ENCODE measurements at places on chromosomes 12 and 14.
A peak's percentile ranks its signal among the peaks of the same experiment; 100 is the strongest.

DNA sequence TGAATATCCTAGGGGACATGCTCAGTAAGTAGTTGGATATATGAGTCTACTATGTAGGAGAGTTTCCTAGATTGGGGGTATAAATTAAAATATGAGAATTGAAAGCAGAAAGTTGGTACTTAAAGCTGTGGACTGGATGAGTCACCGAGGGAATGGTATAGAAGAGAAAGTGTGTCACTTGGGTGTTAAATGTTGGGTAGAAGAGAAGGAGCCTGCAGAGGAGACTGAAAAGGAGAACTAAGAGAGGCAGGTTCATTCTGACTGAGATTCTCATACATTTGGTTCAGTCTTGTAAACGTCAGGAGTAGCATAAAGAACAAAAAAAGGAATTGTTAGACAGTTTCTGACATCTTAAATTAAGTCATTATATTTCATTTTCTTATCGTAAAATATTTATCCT, 19.9 kb downstream of the LRRC9 start:
- no peak for DNase-seq

- no peak for DNase-seq
Observed at GRCh38 chr12:124744659-124745464, 118.8 kb downstream of the SCARB1 start.

- no peak for DNase-seq
Observed at GRCh38 chr12:45257185-45257930, 41.5 kb downstream of the ANO6 start.

DNA sequence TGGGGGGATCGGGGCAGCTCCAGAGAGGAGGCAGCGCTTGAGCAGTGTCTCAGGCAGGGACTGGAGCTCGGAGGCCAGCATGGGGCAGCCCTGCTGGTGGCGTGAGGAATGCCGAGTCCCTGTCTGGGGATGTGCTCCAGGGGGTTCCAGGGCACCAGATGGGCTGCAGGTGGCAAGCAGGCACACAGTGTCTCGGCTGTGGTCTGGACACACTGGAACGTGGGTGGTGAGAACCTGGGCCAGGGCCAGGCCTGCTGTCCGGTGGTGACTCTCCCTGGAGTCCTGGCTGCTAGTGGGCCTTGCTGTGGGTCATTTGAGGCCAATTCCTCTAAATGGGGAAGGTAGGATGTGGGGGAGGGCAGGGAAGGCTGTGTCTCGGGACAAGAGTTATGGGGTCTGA, 199.4 kb upstream of the RTL1 start:
- no peak for DNase-seq

DNA sequence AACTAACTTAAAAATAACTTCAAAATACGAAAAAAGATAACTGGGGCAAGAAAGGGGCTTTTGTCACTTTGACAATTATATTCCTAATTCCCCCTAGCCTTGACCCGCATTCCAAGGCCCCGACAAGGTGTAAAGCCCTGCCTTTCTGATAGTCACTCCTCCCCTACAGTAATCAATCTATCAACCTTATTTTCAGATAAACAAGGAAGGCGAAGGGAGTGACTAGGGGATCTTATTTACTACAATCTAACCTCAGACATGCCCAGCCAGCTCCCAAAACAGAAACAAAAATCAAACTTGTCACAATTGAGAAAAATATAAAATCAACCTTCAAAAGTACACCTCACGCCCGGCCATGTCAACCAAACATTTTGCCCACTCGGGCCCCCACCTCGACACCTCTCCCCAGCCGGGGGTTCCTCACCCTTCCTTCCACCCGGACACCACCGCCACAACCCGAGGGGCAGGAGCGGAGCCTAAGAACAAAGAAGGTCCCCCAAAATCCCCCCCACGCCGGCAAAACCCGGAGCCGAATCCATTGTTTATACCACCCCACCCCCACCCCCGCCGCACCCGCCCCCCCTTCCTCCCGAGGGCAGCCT, 562 bp downstream of the ZFYVE1 start:
- DNase-seq, result no peak

GRCh38 chr14:55329999-55330710, 58.9 kb downstream of the FBXO34 start:
- DNase-seq, result peak; percentile 72

GRCh38 chr14:103456167-103456835, 66.3 kb downstream of the CKB start:
- no peak for DNase-seq

DNA sequence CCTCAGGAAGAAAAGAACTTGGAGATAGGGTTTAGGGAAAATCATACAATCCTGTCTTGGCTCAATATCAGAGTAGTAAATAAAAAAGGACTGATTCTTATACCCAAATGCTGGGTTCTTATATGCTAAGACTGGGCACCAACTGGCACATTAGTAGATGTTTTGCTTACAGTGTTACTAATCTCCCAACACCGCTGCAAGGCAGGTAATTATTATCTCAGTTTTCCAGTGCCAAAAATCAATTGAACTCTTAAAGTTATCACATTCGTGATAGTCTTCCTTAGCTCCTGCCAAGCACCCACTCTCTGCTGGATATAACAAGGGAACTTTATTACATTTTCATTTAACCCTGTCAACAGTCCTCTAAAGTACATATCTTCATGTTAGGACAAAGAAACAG, 25.0 kb upstream of the HIGD1C start:
- no peak for DNase-seq

DNA sequence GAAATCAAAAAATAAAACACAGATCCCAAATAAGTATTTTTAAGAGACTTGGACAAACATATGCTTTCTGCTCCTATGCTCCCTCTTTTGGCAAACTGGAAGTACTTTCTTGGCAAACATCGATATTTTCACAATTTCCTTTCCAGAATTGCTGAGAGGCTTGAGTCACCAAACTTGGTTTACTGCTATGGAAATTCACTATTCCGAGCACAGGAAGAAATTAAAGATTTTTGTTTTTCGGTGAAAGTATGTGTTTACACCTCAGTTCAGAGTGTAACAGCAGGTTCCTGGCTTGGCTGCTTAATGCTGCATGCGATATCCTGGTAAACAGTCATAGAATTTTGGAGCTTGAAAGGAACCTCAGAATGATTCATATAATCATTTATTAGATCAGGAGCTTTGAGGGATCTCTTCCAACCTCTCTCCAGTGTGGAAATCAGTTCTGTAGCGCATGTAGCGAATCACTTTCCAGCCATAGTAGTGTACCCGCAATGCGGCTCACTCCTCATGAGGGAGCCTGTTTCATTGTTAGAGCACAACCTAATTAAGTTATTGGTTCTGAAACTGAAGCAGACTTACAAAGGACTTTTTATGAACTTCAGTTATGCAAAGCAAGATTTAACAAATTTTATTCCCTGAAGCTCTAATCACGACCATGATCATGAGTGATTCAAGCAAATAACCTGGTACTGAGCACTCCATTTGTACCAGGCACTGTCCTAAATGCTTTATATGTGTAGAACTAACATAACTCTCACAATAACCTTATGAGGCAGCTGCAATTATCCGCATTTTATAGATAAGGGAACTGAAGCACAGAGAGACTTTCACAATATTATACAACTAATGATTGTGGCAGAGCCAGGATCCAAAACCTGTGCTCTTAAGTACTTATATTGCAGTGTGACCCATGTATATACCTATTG, 56.4 kb upstream of the ATP2A2 start:
- DNase-seq, result no peak

DNA sequence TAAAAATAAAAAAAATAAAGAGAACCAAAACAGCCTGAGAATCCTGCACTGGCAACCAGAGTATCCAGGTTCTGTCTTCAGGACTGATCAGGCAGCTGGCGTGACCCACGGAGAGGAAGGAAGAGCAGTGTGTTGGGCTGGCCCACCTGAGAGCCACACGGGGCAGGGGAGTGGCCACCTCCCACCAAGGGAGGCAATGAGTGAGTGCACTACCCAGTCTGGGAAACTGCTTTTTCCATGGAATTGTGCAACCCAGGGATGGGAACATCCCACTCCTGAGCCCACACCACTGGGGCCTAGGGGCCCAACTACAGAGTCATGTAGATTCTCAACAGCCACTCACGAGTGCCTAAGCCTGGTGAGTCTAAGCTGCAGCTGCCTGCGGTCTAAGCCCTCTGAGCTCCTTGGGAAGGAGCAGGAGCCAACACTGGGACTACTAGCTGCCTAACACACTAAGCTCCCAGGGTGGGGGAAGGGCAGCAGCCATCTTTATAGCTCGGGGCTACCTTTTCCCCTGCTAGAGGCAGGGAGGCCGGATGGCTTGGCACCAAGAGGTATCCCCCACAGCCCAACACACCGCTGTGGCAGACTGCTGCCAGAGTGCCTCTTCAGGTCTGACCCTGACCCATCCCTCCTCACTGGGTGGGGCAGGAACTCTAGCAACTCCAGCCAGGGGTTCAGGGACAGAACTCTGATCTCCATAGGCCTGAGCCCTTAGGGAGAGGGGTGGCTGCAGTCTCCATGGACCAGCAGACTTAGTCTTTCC, 610.9 kb downstream of the RERGL start:
- DNase-seq, result no peak

DNA sequence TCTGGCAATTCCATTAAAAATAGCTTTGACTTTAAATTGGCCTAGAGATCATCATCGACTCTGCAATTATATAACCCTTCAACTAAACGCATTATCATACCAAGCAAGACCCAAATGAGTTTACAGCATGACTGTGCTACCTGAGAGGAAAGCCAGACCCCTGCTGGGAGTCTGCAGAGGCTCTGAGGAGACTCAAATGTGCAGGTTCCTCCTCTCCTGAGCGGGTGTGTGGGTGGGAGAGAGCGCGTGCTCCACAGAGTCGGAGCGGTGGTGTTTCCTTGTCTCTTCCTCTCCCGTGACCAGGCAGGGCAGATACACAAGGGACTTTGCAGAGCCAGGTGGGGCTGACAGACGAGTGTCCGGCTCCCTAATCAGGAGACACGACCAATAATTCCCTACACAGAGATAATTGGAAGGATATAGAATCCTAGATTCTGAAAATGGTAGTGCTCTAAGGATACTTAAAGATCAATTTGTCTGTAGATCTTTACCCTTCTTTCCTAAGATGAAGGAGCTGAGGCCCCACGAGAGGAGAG, 74.1 kb downstream of the SLC8A3 start:
- no peak for DNase-seq

- no peak for DNase-seq
Observed at GRCh38 chr12:114809097-114809496, 125.1 kb upstream of the TBX3 start.

GRCh38 chr12:131637986-131638385, 72.9 kb upstream of the SFSWAP start:
- DNase-seq, result no peak

DNA sequence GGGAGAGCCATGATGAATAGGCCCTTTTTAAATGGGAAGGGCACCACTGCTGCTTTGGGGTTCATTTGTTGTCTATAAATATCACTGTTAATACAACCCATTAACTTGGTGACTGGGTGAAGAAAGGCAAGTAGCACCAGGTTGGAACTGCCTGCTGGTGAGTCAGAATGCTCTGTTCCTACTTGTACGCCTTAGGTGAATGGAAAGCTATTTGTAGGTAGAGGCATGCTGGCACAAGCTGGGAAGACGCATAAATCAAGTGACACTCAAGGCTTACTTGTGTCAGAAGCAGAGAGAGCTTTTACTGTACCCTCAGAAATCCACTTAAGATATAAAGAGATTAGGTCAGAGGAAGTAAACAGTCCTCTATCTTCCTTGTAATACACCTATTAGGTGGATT, 142.5 kb downstream of the TMX1 start:
- DNase-seq, result no peak

GRCh38 chr12:45879363-45879895, 110.9 kb downstream of the SCAF11 start:
- DNase-seq, result no peak

DNA sequence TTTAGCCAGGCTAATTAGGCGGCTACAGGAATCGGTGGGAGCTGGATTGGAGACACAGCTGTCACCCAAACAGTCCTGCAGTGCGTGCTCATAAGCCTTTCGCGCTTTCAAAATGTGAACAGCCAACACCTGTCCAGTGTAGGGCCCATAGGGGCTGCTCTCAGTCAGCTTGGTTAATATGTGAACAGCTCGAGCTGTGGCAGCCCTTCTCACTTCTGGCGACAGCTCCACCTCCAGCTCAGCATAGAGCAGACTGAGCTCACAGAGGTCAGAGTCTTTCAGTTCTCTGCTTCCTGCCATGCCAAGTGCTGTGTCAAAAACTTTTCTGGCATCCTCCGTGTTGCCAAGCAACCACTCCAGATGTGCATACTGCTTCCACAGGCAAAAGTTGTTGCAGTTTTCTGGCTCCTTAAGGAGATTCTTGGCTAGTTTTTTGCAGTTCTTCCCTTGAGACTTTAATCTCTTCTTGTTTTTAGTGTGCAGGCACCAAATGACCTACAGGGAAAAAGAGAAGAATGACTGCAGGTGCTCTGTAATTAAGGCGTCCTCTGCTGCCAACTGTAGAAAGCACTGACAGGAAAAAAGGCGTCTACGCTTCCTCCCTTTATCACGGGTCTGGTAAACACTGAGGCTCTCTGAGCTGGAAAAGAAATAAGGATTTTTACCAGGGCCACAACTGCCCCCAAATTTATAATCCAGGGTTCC, 32.5 kb downstream of the PSMC1 start:
- no peak for DNase-seq

DNA sequence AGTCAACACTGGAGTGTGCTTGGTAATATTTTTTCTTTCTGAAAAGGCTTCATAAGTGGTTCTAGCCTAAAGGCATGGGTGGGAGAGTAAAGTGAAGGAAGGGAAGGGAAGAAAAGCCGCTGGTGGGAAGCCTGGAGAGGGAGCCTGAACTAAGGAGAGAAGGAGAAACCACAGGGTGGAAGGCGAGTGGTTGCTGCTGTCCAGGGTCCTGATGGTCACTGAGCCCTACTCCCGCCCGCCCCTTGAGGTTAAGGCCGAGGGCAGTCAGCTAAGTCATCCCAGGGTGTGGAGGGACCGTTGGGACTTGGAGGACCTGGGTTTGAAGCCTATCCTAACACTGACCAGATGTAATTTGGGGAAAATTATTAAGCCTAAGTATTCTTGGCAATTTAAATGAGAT, 189.1 kb downstream of the PIWIL1 start:
- no peak for DNase-seq

DNA sequence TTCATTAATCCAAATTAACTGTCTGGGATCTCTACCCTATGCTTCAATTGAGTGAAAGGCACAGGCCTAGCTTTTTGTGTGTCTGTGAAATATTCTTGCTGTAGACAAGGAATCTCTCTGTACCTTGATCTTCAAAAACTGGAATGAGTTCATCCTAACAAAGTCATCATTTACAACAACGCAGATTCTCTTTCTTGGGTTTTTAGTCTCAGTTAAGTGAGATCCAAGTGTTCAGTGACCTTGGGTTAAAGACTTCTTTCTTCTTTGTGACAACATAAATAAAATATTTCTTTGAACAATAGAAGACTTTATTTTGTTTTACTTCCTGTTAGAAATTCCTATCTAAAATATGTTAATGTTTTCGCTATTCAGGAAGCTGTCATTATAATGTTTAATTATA, 192.2 kb upstream of the LMNTD1 start:
- no peak for DNase-seq

DNA sequence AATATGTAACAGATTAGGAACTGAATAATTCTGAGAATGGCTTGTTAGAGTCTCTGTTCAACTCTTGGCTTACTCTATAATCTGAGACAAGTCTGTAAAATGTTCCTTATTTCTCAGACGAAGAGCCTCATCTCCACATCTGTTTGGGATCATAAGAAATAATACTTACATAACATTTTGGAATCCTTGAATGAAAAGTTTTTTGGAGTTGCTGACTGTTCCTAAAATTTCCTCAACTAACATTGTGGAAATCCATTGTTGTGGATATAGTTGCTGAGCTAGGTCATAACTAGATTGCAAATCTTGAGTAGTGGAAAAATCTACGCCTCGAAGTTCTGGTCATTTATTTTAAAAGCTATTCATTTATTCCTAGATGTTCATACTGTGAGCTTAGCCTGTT, 402.9 kb downstream of the ZFP36L1 start:
- no peak for DNase-seq

All from activated CD4-positive, alpha-beta T cell treated with anti-CD3 and anti-CD28 coated beads, Interleukin-2, Interleukin-4, amounts not matched to agents 100 ng/mL and 50 ng/mL, durations not matched to agents 16 hours and 8 hours (primary cell).